ENCODE measurements at places on chromosomes 12 and 14.

- no peak for DNase-seq
Observed at GRCh38 chr14:86673523-86673969, 1143.6 kb downstream of the FLRT2 start.

- no peak for DNase-seq
Observed at GRCh38 chr14:81261176-81261575, 40.4 kb upstream of the GTF2A1 start.

DNA sequence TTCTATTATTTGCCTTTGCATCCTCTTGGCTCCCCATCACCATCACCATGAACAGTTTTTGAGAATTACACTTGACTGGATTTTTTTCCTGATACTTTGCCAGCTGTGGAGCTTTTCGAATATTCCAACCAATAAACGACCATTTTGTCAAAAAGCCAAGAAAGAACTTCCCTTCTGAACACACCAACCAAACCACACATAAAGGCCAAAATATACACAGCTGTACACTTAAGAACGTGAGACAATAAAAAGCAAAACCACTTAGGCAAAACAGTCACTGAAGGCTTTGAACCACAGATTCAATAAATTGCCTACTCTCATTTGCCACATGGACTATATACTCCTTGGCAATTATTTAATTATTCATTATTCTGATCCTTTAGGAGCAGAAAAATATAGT, 1.1 kb downstream of the C14orf93 start:
- no peak for DNase-seq

GRCh38 chr14:33643426-33644181, 307.3 kb downstream of the EGLN3 start:
- DNase-seq, result no peak

GRCh38 chr12:51326698-51327439, 2.9 kb upstream of the BIN2 start:
- no peak for DNase-seq

DNA sequence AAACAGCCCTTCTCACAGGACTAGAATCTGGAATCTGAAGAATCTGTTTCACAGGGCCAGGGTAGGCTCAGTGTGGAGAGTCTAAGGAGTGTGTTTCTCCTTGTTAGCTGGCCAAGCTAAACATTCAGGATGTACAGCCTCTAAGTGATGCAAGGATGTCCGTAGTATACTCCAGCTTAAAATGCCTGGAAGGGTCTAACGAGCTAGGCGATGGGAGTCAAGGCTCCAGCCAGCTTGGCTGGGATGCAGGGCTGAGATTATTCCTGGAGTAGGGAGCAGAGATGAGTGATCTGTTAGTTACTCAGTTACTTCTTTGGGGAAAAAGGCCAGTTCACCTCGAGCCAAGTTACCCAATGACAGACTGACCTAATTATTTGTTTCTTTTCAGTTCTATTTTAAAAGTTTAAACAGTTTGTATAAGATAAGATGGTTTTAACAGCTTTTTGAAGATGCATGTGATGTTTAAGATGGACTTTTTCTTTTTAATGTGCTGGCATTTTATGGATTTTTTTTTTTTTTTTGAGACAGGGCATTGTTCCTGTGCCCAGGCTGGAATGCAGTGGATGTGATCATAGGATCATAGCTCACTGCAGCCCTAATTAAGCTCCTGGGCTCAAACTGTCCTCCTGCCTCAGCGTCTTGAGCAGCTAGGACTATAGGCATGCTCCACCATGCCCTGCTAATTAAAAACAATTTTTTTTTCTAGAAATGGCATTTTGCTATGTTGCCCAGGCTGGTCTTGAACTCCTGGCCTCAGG, 41.1 kb downstream of the SYNE2 start:
- DNase-seq, result no peak
